NCI-H526 treated with DMSO at 0.1 percent for 48 hours (cell line): ENCODE measurements at places on chromosomes 12 and 14.

- DNase-seq = no peak
Measured at GRCh38 chr12:116408489-116409250, 131.2 kb upstream of the MED13L start.

DNA sequence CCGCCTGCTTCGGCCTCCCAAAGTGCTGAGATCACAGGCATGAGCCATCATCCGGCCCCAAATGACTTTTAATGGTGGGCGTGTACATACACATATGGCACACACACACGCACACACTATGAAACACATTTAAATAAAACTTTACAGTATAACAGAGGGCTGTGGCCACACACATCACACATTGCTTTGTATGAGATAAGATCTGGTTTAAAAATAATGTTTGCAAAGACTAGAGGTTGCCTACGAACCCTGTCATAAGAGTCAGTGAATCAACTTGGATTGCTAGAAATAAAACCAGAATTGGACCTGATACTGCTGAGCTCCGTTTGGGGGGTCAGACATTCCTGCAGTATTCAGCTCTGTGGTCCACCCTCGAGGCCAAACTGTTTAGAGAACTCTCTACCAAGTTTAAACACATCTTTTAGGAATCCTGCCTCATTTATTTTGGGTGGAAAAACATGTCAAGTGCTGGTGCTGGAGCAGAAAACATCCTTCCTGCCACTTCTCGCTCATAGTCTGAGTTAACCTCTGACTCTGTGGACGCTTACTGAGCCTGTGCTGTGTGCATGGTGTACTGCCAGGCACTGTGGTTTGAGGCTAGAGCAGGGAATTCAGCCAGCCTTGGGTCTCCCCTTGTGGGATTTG, 47.8 kb upstream of the EML1 start:
- DNase-seq = no peak

GRCh38 chr14:57486767-57487379, 6.8 kb downstream of the CCDC198 start:
- peak; percentile 68 for DNase-seq

- no peak for DNase-seq
Measured at GRCh38 chr14:51821822-51822221, 38.6 kb upstream of the GNG2 start.

- DNase-seq = peak; percentile 28
Measured at GRCh38 chr14:53793790-53794505, 162.7 kb downstream of the BMP4 start.

GRCh38 chr12:12891080-12891880, at the start of gene GPRC5A:
Gene GPRC5A (plus strand): TSS chr12:12891562. CDS start chr12:12908250, 16,688 bp downstream.
- peak; percentile 73 for DNase-seq

- DNase-seq = no peak
Measured at GRCh38 chr12:5809586-5809985, 135.5 kb downstream of the ANO2 start.

- DNase-seq = no peak
Measured at GRCh38 chr12:98911396-98911795, 266.3 kb downstream of the APAF1 start.

GRCh38 chr12:107654873-107655272, 30.7 kb upstream of the PWP1 start:
- DNase-seq = no peak

GRCh38 chr12:132444957-132445883, 44.7 kb upstream of the FBRSL1 start:
- no peak for DNase-seq

DNA sequence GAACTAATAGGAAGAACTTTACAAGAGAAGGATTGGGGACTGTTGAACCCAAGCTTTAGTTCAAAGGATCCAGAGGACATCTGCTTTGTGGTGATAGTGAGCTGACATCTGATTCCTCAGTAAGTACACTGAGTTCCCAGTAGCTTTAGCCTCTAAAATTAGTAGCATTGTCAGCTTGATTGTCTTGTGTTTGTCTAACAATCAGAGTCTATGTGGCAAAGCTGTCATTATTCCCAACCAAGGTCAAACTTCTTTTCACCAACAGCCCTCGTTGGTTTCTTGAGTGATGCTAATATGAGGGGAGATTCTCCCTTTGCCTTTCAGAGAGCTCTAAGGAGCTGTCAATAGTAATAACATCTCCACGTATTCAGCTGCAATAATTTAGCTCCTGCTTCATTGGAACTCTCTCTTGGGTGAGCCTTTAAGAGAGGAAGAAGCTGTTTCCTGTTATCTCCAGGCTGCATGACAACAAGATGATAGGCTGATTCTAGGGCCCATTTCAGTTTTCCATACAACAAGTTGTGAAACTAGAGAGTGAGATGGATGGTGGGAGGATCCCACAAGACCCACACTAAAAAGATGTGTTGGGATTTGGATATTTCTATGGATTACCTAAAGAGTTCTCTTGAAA, 46.7 kb downstream of the TGFB3 start:
- DNase-seq = no peak

DNA sequence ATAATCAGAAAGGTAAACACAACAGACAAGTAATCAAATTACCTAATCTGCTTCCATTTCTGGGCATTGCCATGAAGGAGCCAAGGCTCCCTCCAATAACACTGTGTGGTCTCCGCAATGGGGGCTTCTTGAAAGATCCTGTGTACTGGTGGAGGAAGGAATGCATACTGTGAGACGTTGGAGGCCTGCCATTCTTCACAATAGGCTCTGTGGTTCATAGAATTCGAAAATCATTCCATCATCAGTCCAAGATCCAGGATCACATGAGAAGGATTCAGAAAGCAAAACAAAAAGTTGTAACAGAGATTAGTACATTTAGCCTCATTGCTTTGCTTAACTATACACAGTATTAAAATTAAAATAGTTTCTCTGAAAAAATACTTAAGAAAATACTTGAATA, 76.3 kb downstream of the CDK17 start:
- DNase-seq = no peak

GRCh38 chr14:67245104-67245503, 3.9 kb downstream of the PALS1 start:
- no peak for DNase-seq

- DNase-seq = no peak
Measured at GRCh38 chr12:26297396-26298070, 102.2 kb downstream of the SSPN start.

GRCh38 chr12:118328486-118329330, 44.0 kb downstream of the TAOK3 start:
- DNase-seq = no peak

GRCh38 chr12:40435251-40435650, 210.5 kb downstream of the LRRK2 start:
- no peak for DNase-seq

DNA sequence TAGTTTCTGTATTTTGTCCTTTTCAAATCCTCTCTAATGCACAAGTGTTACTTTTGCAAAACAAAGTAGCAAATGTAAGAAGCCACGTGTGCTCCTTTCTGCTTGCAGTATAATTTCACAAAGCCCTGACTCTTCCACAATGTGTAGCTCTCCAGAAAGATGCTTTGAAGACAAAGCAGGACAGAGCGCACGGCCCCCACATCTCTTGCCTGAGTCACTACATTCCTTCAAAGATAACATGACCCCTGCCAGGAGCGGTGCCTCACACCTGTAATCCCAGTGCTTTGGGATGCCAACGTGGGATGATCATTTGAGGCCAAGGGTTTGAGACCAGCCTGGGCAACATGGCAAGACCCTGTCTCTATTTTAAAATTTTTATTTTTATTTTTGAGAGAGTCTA, 40.5 kb downstream of the JAG2 start:
- DNase-seq = no peak

DNA sequence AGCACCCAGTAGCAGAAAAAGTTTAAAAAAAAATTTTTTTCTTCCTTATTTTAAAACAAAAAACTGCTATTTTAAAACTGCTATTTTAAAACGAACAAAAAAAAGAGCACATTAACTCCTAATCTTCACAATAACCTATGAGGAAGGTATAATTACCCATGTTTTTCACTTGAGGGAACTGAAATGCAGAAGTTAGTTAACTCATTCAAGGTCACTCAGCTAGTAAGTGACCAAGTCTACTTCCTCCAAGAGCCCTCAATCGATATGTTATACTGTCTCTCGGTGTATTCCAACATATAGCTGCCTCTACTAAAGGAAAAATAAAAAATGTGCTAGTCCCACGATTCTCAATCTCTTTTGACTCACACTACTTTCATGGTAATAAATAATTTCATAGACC, 7.8 kb downstream of the RPAP3 start:
- DNase-seq = no peak

DNA sequence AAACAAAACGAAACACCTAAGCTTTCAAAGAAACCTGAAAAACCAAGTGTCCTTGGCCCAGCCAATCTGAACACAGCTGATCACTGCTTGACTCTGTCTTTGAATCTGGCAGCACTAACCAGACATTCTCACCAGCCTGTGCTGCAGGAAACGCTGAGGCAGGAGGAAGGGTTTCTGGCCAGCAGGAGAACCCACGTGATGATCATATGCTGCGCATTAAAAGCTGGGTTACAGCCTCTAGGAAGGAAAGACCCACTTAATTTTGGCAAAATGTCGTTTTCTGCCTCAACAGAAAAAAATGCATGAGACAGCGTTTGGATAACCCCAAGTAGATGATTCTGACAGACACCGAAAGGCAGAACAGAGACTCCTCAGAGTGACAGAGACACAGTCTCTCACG, 9.8 kb downstream of the APPL2 start:
- DNase-seq = no peak

DNA sequence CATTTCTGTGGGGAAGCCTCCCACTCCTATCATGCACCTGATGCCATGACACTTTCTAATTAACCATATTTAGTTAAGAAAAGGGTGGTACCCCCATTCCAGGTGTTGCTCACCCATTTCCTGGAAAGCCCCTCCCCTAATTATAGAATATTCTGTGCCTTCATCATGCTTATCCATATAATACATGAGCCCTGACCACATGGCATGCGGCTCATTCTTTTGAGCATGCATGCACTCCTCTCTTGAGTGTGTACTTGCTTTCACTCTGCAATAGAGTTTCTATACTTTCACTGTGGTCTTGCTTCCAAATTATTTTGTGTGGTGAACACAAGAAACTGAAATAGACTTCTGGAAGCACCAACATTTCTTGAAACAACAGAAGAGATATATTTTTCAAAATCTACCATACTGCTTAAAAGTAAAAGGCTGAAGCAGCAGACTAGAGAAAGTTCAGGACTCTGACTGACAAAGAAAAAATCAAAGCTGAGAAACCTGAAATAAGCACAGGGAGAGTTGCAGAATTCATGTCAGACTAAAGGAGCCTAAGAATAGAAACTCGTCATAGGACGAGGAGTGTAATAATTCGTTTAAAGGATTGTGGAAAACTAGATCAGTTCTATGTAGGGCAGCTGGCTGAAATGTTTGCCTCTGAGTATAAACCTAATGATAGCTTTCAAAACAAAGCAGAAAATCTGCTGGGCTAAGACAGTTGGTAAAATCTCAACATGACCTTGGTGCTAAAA, 144.8 kb downstream of the KITLG start:
- DNase-seq = no peak

DNA sequence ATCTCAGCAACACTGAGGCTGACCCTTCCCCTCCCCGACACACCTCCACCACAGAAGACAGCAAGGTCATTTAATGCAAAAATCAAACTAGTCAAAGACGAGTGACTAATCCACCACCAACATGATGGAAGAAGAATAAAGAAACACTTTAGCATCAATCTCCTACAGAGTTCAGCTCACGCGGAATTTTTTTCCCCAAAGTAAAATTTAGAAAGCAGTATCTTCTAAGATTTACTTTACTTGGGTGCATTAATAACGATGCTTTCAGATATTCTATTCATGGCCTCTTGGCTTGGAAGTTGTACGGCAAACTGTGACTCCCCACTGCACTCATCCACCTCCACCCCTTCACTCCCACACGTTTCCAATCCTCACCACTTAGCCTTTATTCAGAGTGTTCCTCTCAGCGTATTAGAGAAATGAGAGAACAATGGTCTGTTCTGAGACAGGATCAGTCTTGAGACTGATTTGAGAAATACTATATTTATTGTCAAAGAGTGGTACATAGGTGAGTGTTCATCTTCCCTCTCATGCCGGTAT, 1.9 kb downstream of the EGLN3 start:
- DNase-seq = peak; percentile 40

GRCh38 chr14:99350751-99351150, 78.8 kb upstream of the BCL11B start:
- no peak for DNase-seq

DNA sequence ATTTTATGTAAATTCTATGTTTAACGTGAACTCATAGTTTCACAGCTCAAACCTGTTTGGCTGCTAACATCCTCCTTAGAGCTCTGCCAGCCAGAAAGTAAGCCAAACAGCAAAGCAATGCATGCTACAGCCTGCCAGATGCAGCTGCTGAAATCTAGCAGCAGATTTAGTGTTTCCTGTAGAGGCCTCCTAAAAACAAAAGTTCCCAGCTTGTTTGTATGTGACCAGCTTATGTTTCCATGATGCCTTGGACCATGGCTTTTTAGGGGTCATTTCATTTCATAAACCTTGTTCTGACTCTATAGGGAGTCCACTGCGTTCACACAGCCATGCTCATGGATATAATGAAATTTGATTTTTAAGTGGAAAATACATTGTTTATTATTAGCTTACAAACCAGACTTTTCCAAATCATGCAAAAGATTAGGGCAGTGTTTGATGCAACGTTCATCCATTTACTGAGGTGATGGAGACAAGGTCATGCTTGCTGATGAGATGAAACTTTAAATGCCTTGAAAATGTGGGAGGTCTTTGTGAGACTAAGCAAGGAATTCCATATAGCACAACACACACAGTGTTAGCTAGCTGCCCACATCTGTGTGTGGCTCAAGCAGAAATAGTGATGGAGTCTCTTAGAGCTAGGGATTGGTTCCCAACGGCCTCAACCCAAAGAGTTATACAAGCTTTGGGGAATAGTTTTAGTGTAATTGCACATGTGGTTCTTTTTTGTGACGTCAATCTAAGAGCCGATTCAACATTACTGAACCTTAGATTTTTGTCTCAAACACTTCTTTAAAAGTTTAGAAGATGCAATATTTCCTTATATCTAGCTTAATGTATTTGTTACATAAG, 157.5 kb upstream of the LRIG3 start:
- no peak for DNase-seq
